Large intestine (tissue), 12 donors: ENCODE measurements at places on chromosomes 1 and 21.
A peak's percentile ranks its signal among the peaks of the same experiment; 100 is the strongest.

- no peak for DNase-seq
- no peaks in the 10 kb centered on the region for H3K4me1 ChIP-seq
- peaks cover 79% of the 10 kb centered on the region for H3K36me3 ChIP-seq
- no peak overlapping the region for H3K4me3 ChIP-seq
- no peak overlapping the region for H3K27ac ChIP-seq
Measured at GRCh38 chr1:55089683-55090082, 50.3 kb downstream of the PCSK9 start.

DNA sequence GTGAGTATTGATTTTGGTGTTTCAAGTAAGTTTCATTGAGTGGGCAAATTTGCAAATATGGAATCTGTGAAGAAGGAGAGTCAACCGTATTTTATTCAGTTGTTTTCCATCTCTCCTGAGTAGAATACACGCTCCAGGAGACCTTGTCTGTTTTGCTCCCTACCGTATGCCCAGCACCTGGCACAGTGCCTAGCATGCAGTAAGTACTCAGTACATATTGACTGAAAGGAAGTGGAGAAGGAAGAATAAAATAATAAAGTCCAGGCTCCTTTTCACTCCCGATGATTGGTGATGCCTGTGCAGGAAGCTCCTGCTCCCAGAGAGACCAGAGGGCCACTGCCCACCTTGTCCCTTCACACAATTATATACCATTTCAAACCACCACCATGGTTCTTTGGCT is 59.4 kb upstream of the NEK2 start:
- no peak overlapping the region for H3K27ac ChIP-seq
- no peak overlapping the region for H3K4me3 ChIP-seq
- H3K36me3 ChIP-seq = no peaks in the 10 kb centered on the region
- no peak for DNase-seq
- H3K27me3 ChIP-seq = no peaks in the 10 kb centered on the region
- H3K4me1 ChIP-seq = peaks cover 3% of the 10 kb centered on the region

- H3K36me3 ChIP-seq = no peaks in the 10 kb centered on the region
- no peaks in the 10 kb centered on the region for H3K27me3 ChIP-seq
- H3K4me1 ChIP-seq = no peaks in the 10 kb centered on the region
- no peak overlapping the region for H3K27ac ChIP-seq
Measured at GRCh38 chr1:220950576-220950975, 71.3 kb downstream of the HLX start.

DNA sequence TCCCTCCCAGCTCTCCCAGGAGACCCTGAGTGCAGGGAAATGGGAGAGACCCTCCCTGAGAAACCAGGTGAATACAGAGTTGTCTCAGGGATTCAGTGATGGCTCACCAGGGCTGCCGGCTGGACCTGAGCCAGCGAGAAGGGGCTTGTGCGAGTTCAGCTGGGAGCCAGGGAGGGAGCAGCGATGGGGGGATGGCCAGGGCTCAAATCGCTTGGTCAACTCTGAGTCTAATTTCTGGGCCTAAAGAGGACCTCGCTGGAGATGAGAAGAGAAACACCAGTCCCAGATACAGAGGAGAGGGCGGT is 6.5 kb downstream of the FCGR2A start:
- peaks cover 2% of the 10 kb centered on the region for H3K27me3 ChIP-seq
- no peaks in the 10 kb centered on the region for H3K36me3 ChIP-seq
- H3K27ac ChIP-seq = no peak overlapping the region
- H3K4me3 ChIP-seq = no peak overlapping the region
- no peak for DNase-seq
- H3K4me1 ChIP-seq = no peaks in the 10 kb centered on the region

DNA sequence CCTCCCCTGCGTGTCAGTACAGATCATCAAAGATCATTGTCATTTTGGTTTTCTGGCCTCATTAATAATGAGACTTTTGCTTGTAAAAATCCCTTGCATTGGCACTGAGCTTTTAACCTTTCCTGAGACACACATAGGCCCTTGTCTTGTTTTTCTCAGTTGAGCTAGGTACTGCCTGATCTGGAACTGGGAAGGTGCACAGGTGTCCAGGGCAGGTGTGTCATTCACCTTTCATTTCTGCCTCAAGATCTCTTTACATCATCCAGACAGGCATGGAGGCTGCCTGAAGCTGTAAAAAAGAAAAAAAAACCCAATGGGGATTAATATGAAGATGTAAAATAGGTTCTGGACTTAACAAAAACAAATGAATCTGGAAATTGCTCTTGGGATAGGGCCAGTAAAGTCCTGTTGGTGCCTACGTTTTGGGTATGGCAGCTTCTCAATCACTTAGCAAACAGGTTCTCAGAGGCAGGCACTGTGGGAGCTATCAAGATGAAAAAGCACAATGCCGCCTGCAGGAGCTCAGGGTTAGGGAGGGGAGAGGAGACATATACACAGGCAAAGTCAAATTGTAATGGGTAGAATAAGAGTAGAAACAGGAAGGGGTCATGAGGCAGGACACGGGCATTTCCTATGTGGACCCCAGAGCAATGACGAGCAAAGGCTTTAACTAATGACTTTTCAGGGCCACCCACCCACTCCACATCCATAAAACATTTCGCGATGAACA is 1.0 kb upstream of the KCNC4 start:
- H3K36me3 ChIP-seq = no peaks in the 10 kb centered on the region
- peak overlapping the region; percentile 31 for H3K27ac ChIP-seq
- peaks cover 51% of the 10 kb centered on the region for H3K27me3 ChIP-seq

GRCh38 chr21:44482581-44483287 is 27.4 kb downstream of the LRRC3 start:
- no peaks in the 10 kb centered on the region for H3K36me3 ChIP-seq
- H3K4me3 ChIP-seq = no peak overlapping the region
- H3K27ac ChIP-seq = no peak overlapping the region
- DNase-seq = no peak
- H3K27me3 ChIP-seq = no peaks in the 10 kb centered on the region

- H3K4me3 ChIP-seq = peak within 1 kb of the TSS; percentile 95
- no peaks in the 10 kb centered on the region for H3K27me3 ChIP-seq
- H3K36me3 ChIP-seq = peaks cover 2% of the 10 kb centered on the region
- DNase-seq = peak; percentile 82
Measured at GRCh38 chr21:33229784-33230544, at the start of gene IFNAR2. Gene IFNAR2 (plus strand): TSS chr21:33229938. CDS start chr21:33241923, 11,985 bp downstream.

GRCh38 chr1:17189632-17189990 is 15.3 kb upstream of the PADI1 start:
- no peaks in the 10 kb centered on the region for H3K36me3 ChIP-seq
- no peak for DNase-seq
- no peak overlapping the region for H3K4me3 ChIP-seq
- no peak overlapping the region for H3K27ac ChIP-seq
- H3K27me3 ChIP-seq = no peaks in the 10 kb centered on the region

DNA sequence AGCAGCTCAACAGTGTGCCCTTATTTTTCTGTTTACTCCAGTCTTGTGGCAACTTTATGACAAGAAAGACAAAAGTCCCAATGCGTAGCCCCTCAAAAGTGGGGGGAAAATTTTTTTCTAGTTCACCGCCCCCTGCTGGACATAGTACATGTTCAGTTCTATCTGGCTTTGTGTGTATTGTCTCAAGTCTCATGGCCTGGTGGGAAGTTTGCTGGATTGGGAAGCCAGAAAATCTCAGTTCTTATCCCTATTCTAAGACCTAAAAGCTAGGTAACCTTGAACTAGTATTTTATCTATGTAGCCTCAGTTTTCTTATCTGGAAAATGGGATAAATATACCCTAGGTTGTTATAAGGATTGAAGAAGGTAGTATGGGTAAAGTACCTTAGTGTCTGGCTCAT is 55.8 kb upstream of the LDLRAP1 start:
- H3K27me3 ChIP-seq = no peaks in the 10 kb centered on the region
- H3K4me1 ChIP-seq = no peaks in the 10 kb centered on the region
- no peak overlapping the region for H3K4me3 ChIP-seq
- no peak overlapping the region for H3K27ac ChIP-seq

DNA sequence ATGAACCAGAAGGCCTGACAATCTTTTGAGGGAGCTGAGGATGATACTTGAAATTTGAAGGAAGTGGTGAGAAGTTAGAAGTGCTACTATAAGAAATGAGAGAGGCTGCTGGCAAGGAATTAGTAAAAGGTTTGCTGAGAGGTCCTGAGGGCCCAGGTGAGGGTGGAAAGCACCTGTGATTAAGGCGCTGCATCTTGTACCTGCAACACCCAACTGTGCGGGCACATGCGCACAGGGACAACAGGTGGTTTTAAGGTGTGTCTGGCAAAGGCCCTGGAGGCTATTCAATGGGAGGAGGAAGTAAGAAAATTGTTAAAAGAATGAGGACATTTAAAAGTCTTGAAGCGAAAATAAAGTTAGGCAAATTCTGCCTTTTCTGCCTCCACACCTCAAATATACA is 349.3 kb downstream of the RGS7 start:
- no peak overlapping the region for H3K4me3 ChIP-seq
- H3K4me1 ChIP-seq = no peaks in the 10 kb centered on the region
- no peaks in the 10 kb centered on the region for H3K27me3 ChIP-seq
- no peak overlapping the region for H3K27ac ChIP-seq

GRCh38 chr1:36053978-36054377 is 29.9 kb upstream of the TEKT2 start:
- H3K4me3 ChIP-seq = no peak overlapping the region
- H3K36me3 ChIP-seq = peaks cover 6% of the 10 kb centered on the region
- DNase-seq = no peak
- no peaks in the 10 kb centered on the region for H3K4me1 ChIP-seq

- H3K4me1 ChIP-seq = peaks cover 14% of the 10 kb centered on the region
- DNase-seq = no peak
- no peak overlapping the region for H3K4me3 ChIP-seq
- no peak overlapping the region for H3K27ac ChIP-seq
- H3K36me3 ChIP-seq = peaks cover 26% of the 10 kb centered on the region
- no peaks in the 10 kb centered on the region for H3K27me3 ChIP-seq
Measured at GRCh38 chr1:54229281-54229891, 29.4 kb downstream of the MRPL37 start.

DNA sequence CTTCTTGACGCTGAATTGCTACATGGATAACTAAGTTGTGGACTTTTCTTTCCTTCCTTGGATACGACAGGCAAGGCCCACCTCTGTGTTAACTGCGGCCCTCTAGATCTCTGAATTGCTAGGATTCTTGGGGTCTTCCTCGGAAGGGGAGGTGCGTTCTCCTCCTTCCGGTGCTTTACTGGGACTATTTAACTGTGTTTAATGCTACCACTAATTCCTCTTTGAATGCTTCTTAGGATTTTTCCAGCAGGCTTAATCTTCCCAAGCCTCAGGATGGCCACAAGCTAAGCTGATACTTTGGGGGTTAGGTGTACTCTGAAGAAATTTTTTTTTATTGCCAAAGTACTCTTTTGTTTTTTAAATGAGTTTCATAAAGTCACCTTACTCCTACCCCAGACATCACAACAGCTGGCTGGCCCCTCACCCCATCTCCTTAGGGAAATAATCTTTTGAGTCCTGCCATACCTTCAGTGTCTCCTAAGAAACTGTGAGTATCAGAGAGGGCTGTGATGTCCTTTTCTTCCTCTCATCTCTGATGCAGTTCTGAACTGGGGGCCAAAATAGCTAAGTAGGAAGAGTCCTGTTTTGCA is 21.4 kb downstream of the KIRREL1 start:
- H3K4me3 ChIP-seq = no peak overlapping the region
- no peak overlapping the region for H3K27ac ChIP-seq
- H3K4me1 ChIP-seq = peaks cover 25% of the 10 kb centered on the region
- no peak for DNase-seq

GRCh38 chr21:28884481-28884880 is 108.2 kb downstream of the LTN1 start:
- peak overlapping the region; percentile 90 for H3K27ac ChIP-seq
- no peak for DNase-seq
- peaks cover 4% of the 10 kb centered on the region for H3K36me3 ChIP-seq
- H3K4me3 ChIP-seq = peak overlapping the region; percentile 60
- peaks cover 4% of the 10 kb centered on the region for H3K4me1 ChIP-seq

DNA sequence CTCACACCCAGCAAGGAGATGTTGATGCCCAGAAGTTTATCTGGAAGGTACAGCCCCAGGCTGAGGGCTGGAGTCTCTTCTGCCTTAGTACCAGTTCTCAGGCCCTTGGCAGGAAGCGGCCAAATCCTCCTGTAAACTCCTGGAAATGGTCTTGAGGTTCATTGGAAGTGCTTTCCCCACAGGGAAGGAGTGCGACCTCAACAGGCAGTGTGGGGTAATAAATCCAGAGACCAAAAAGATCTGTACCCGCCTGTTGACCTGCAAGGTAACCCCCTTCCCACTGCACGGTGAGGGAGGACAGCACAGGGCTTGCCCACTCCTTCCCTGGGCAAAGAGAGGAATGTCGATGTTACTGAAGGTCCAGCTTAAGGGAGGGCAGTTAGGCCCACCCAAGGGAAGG is 4.5 kb downstream of the ATXN7L2 start:
- peaks cover 10% of the 10 kb centered on the region for H3K4me1 ChIP-seq
- H3K27me3 ChIP-seq = no peaks in the 10 kb centered on the region
- DNase-seq = no peak
- no peak overlapping the region for H3K27ac ChIP-seq
- H3K4me3 ChIP-seq = no peak overlapping the region

DNA sequence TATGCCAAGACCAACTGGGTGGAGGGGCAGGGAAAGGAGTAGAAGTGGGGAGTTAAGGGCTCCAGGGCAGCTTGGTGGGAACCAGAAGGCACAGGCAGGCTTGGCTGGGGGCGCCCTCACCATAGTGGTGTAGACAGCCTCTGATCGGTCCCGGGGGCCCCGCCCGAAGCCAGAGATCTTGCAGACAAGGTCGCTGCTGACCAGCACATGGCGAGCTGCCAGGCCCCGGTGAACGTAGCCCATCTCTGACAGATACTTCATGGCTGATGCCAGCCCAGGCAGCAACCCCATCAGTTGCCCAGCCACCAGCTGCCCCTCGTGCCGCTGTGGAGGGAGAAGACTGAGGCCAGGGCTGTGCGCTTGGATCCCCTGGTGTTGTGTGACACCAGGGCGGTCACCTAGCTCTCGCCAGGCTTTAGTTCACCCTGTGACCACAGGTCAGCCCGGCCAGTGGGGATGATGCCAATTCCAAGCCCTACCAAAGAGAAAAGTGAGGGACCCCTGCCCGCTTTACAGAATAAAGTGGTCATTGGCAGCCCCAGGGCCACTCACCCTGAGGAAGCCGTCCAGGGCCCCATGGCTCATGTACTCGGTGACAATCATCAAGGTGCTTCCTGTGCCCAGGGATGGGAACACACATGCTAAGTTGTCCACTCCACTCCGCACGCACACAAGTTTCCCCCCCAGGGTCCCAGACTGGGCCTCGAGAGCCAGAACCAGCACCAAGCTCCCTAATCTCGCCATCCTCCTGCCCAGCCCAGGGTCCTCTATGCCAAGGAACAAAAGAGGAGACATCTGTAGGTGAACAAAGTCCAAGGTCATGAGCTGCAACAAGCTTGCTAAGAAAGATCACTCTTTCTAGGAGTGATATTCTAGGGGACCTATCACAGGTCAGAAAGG is 28.2 kb downstream of the CDCA8 start:
- no peak overlapping the region for H3K4me3 ChIP-seq
- H3K36me3 ChIP-seq = no peaks in the 10 kb centered on the region
- H3K27ac ChIP-seq = no peak overlapping the region
- DNase-seq = no peak
- H3K4me1 ChIP-seq = no peaks in the 10 kb centered on the region
- H3K27me3 ChIP-seq = no peaks in the 10 kb centered on the region
